ENCODE measurements at places on chromosomes 13 and 19.

- no peak for DNase-seq
These were observed 11.6 kb downstream of the TPM4 start for GRCh38 chr19:16087940-16088339.

- no peak for DNase-seq
These were observed 10.1 kb downstream of the MIER2 start for GRCh38 chr19:334296-335071.

DNA sequence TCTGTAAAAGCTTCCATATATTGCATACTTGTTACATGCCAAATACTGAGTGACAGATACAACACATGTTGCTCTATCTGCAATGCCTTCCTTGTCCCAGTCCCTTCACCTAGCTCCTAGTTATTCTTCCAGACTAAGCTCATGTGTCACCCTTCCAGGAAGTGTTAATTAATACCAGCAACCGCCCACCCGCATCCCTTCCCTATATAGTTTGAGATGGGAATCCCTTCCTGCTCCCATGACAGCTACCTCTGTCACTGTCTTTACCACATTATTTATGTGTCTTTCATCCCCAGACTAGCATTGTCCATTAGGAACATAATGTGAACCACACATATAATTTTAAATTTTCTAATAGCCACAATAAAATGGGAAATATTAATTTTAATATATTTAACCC is 49.5 kb upstream of the FRY start:
- DNase-seq = no peak

DNA sequence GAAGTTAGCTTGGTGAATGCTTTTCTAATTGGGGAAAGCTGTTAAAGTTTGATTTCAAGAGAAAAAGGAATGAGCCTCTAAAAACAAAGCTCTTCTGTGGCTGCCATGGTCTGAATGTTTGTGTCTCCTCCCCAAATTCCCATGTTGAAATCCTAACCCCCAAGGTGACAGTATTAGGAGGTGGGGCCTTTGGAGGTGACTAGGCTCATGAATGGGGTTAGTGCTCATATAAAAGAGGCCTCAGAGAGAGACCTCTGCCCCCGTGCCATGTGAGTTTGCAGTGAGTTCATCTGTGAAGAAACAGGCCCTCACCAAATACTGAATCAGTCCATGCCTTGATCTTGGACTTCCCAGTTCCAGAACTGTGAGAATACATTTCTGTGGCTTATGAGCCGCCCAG is 56.5 kb downstream of the ARHGEF7 start:
- no peak for DNase-seq

GRCh38 chr19:6568010-6568526 is 22.9 kb downstream of the CD70 start:
- DNase-seq = no peak

DNA sequence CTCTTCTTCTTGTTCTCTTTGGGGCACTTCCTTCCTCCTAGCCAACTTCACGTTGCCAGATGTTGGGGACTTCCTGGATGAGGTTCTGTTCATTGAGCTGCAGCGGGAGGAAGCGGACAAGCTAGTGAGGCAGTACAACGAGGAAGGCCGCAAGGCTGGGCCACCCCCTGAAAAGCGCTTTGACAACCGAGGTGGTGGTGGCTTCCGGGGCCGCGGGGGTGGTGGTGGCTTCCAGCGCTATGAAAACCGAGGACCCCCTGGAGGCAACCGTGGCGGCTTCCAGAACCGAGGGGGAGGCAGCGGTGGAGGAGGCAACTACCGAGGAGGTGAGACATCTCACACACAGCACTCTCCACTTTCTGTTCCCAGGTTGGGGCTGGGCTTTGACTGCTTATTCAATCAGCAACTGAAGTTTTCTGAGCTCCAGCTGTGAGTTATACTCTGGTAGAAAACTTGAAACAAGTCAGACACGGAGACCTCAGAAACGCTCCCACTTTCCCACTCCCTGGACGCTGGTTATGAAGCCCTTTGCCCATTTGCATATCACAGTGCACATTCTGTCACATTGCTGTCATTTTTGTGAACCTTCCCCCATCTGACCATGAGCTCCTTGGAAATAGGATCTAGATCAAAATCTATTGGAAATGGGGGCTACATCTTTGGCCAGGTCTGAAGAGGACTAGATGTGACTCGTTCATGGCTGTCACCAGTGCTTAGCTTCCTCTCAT is 7.2 kb upstream of the CCDC97 start:
- peak; percentile 66 for DNase-seq

- DNase-seq = no peak
These were observed 54.4 kb upstream of the ZNF835 start for GRCh38 chr19:56725829-56726424.

Measured in central memory CD4-positive, alpha-beta T cell (primary cell).